ENCODE measurements at places on chromosomes 11 and 22. TPM values are rescaled to one million over a fixed set of nuclear protein-coding genes. Genes with fewer than 3 reads are reported as not detected.

OR4C13 gene
- total RNA-seq = not detected

TMPRSS13 gene
- total RNA-seq = not detected

- DNase-seq = no peak
These were observed 3.3 kb upstream of the TPP1 start for GRCh38 chr11:6622261-6623171.

DNA sequence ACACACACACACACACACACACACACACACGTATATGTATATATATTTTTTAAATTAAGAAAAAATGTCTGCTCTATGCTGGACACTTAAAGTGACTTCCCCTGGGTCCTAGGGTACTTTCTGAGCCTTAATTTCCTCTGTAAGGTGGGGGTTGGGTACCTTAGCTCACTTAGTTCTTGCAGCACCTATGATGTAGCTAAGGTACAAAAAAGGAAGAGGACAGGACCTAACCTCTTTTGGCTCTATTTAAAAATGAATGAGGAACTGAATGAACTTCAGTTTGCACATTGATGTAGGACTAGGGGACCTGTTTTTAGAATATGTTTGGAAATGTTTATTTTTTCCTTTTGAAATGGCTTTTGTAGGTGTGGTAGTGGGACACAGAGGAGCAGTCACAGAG, 11.1 kb downstream of the SREBF2 start:
- no peak for DNase-seq

- DNase-seq = no peak
These were observed 370.9 kb downstream of the TBC1D22A start for GRCh38 chr22:47133061-47133969.

DNA sequence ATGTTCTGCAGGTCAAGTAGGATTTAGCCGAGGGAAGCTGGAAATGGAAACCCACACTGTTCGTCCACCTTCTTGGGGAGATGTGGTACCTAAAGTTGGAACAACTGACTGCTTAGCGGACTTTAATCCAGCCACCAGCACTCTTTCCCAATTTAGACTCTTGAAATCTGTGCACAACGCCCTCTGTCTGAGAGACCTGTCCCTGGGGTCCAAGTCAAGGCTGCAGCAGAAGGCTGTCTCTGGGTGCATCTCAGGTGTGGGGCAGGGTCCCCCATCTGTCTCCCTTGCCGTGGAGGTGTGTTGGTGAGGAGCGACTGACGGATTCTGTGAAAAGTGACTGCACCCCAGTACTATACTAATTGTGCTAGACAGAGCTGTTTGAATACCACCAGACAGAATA, 168.2 kb upstream of the CADM1 start:
- no peak for DNase-seq

- DNase-seq = no peak
These were observed 600.5 kb upstream of the TENM4 start for GRCh38 chr11:80041136-80042000.

- DNase-seq = no peak
These were observed 2.1 kb upstream of the LRFN4 start for GRCh38 chr11:66854729-66855211.

- DNase-seq = no peak
These were observed 22.1 kb upstream of the ACCSL start for GRCh38 chr11:44025727-44026126.

DNA sequence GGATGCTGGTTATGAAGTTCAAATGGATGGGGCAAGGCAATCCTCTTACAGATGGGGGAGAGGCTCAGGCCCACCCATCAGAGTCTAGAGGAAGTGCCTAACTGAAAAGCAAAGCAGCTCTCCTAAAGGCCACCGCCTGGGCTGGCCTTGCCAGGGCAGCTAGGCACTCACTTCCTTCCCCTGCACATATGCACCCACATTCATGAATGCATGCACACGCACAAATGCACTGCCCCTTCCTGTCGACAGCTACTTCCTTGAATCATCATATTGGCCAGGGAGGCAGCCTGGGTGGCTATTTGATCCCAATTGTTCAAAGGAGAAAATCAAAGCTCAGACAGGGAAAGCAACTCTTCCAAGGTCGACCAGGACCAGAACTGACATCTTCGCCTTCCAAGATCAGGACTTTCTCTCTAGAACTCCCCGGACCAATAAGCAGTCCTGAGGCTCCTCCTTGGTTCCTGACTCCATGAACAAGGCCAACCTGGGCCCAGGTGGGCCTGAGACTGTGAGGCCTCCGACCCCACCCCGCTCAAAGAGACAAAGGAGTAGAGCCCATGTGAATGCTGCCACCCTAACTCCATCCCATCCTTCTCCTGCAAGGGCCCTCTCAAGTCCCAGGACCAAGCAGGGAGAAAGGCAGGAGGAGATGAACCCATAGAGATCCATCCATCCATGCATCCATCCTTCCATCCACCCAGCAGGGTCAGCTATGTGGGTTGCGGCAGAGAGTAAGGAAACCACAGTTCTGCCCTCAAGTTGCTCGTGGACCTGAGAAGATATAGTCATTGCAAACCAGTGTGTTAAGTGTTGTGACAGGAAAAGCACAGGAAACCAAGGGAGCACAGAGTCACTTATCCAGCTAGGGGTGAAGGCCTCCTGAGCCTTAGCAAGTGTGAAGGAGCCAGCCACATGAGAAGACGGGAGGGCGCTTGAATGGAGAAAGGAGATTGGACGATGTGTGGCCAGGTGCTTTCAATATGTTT, 35.4 kb upstream of the LMO1 start:
- no peak for DNase-seq

DNA sequence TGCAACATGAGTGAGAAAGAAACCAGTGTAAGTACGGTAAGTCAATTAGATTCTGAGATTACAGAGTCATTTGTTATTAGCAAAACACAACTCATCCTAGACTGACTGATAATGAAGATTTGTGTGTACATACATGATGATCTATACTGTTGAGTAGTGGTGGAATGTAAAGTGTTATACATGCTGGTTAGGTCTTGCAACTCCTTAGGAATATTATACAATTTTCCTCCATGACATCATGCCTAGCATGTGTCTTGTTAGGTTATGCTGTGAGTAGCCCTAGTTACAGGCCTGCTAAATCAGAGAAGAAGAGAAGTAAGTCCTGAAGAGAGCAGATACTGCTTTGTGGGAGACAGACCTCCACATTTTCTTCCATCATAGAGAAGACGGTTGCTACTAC, 880.6 kb downstream of the LUZP2 start:
- DNase-seq = no peak
